Kidney (tissue), 22 donors: ENCODE measurements at places on chromosomes 6 and 20. TPM values are rescaled to one million over a fixed set of nuclear protein-coding genes. Genes with fewer than 3 reads are reported as not detected.

DNA sequence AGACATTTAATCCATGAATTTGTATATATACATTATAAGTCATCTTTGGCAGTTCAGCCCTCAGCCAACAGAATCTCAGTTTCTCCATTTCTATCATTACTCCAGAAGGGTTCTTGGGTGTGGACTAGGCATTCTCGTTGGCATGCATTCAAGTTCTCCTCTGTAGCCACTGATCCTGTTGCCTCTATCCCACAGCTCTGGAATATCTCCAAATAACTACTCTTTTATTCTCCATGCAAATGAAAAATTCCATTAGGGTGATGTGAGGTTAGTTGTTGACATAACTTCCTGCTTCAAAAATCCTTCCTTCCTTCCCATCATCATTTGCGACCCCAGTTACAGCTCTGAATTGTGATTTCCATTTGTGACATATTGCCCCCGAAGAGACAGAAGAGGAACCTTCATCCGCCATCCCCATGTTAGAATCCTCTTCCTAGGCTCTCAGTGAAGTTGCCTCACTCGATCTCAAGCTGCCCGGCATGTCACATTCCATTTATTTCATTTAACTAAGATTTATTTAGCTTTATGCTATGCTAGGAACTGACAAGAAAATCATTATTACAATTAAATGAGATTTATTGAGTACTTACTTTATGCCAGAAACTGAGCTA is 93.7 kb upstream of the EDN1 start:
- no peak overlapping the region for H3K4me3 ChIP-seq
- no peaks in the 10 kb centered on the region for H3K4me1 ChIP-seq
- H3K27me3 ChIP-seq: no peaks in the 10 kb centered on the region
- H3K27ac ChIP-seq: no peak overlapping the region
- DNase-seq: no peak

DNA sequence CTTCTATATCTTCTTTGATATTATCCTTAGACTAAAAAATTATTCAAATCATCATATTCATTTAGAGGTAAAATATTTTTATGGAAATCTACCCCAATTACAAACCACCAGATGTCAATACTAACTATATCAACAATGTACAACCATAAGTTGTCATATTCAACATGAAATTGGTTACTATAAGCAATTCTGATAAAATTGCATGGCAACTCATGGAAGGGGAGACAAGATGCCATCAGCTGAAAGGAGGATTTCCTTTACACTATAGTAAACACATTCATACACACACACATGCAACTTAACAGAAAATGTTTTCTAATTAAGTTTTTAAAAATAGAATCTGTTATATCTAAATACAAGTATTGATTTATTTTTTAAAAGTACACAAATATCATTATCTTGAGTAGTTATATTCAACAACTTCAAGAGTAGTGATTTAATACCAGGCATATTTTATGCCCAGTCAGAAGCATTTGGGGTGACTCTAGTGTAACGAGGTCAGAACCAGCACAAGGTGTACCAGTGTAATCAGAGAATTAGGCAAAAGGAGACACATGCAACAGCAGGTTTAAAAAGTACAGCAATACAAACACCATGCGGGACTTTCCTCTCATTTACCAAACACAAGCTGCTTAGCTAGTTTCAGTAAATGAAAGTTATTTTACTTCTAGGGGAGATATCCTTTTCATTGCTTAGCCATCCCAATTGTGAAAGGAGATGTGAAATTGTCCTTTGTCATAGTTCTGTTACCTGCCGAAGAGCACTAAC is 1.0 kb downstream of the FILIP1 start:
- H3K27ac ChIP-seq: no peak overlapping the region
- no peak for DNase-seq
- peak overlapping the region; percentile 58 for H3K4me3 ChIP-seq
- H3K36me3 ChIP-seq: no peaks in the 10 kb centered on the region

DNA sequence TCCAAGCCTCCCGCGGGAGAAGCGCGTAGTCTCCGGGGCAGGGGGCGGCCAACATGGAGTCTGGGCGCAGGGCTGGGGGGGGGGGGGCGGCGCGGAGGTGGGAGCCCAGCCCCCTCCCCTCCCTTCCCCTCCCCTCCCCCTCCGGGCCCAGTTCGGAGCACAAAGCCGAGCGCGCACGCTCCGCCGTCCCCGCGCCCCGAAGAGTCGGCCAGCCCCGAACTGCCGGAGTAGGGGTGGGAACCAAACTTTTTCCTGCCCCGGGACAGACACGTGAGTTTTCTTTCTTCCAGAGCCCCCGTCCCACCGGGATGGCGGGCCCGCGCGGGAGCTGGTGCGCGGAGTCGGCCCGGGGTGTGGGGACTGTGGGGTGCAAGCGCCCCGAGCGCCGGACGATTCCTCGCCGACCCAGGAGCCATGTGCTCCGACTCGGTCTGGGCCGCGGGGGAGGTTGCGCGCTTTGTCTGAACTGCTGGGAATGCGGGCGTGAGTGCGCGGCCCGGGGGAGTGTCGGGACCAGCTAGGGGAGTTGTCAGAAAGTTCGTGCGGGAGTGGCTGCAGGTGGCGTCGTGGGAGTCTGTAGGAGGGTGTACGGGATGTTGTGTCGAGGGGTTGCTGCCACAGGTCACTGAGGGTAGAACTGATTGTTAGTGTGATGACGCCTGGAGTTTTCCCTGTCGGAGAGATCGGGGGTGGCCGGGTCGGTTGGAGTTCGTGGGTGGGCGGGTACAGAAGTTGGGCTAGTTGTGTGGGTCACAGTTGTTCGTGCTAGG is 1.2 kb downstream of the TGIF2 start:
- peaks cover 6% of the 10 kb centered on the region for H3K36me3 ChIP-seq
- peak; percentile 86 for DNase-seq
- H3K27ac ChIP-seq: peak overlapping the region; percentile 98
- H3K4me3 ChIP-seq: peak overlapping the region; percentile 63
- no peaks in the 10 kb centered on the region for H3K27me3 ChIP-seq

- no peak for DNase-seq
- H3K27ac ChIP-seq: no peak overlapping the region
- H3K27me3 ChIP-seq: no peaks in the 10 kb centered on the region
- H3K36me3 ChIP-seq: no peaks in the 10 kb centered on the region
- no peaks in the 10 kb centered on the region for H3K4me1 ChIP-seq
Observed at GRCh38 chr6:136405420-136406029, 115.9 kb upstream of the BCLAF1 start.

DNA sequence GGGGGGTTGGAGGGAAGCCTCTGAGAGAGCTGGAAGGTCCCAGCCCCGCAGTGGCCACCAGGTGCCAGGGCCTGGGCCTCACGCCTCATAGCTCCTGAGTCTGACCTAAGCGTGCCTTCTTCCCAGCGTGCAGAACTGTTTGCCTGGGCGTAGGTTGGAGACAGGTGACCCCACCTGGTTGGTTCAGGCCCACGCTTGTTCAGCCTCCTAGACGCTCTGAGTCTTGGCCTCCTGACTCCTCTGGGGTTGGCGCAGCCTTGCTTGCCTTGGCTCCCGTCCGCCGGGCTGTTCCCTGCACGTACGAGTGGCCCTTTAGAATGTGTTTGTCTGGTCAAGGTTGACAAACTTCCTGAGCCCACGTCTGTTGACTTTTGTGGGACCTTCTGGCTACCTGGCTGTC is 70.8 kb downstream of the EYA2 start:
- H3K27me3 ChIP-seq: no peaks in the 10 kb centered on the region
- peak; percentile 74 for DNase-seq
- no peak overlapping the region for H3K27ac ChIP-seq
- H3K4me1 ChIP-seq: no peaks in the 10 kb centered on the region
- no peak overlapping the region for H3K4me3 ChIP-seq

GRCh38 chr6:20260360-20260759 is 48.1 kb upstream of the MBOAT1 start:
- no peaks in the 10 kb centered on the region for H3K27me3 ChIP-seq
- H3K36me3 ChIP-seq: no peaks in the 10 kb centered on the region
- no peak for DNase-seq
- no peak overlapping the region for H3K4me3 ChIP-seq
- H3K4me1 ChIP-seq: no peaks in the 10 kb centered on the region

DNA sequence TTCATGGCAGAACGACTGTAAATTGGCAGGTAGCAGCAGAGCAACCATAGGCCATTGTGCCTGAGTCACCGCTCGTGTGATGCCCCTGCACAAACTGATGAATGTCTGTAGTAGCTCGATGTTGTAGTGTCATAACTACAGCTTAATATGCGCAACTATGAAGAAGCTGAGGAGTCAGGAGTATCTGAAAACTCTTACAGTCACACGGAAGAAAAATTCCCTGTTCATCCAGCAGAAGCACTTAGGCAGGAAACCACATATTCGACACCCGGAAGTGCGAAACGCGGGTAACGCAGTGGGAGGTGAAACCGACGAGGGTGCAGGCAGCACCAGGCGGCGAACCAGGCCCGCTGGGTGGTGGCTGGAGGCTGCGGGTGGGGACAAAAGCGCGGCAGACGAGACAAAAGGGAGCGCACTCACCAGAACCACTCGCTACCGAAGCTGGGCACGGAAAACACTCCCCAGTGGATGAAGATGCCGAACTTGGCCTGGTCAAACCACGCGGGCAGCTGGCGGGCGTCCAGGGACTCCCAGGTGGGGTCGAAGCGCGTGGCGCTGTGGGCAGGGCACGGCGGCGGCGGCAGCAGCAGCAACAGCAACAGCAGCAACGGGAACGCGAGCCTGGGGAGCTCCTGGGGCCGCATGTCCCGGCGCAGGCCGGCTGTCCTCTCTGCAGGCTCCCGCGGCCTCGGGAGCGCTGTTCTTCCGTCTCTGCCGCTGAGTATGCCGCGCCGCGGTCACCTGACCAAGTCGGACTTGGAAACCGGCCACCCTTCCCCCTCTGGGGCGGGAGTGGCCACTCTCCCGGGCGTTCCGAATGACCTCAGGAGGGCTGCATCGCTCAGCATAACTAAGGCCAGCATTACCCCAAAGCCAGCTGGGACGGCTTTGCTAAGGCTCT is at the start of gene FUCA2:
TSS of gene FUCA2 (minus strand) at position 730 of the 901 bp plus-strand sequence. CDS start at position 644, 86 bp downstream.
- peak; percentile 96 for DNase-seq
- H3K4me1 ChIP-seq: peaks cover 4% of the 10 kb centered on the region
- peak within 1 kb of the TSS; percentile 90 for H3K27ac ChIP-seq
- H3K36me3 ChIP-seq: no peaks in the 10 kb centered on the region
- no peaks in the 10 kb centered on the region for H3K27me3 ChIP-seq
- H3K4me3 ChIP-seq: peak within 1 kb of the TSS; percentile 83

DNA sequence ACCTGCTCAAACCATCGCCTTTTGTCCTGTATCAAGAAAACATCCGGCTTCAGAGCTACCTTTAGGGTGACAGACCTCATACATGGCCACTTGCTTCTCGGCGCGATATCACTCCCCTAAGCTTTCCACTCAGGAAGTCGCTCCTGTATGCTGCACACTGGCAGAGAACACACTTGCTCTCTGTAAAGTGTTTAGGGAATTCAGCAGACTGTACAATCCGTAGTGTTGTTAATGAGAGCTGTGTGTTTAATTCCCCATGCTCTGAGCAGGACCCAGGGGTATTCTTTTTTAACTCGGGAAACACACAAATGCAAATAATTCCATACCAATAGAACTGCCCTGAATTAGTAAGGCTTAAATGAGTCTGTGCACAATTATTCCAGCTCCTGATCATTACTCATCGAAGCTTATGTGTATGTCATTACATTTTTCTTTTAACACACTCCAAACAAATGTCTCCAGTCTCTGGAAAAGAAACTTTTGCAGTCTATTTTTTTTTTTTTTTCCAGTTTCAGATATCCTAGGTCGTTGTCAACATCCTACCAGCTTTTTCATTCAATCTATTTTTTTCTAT is 338.7 kb upstream of the ARID1B start:
- DNase-seq: no peak
- no peaks in the 10 kb centered on the region for H3K4me1 ChIP-seq
- no peaks in the 10 kb centered on the region for H3K27me3 ChIP-seq
- no peaks in the 10 kb centered on the region for H3K36me3 ChIP-seq
- H3K27ac ChIP-seq: no peak overlapping the region

- no peaks in the 10 kb centered on the region for H3K4me1 ChIP-seq
- no peak overlapping the region for H3K27ac ChIP-seq
- H3K36me3 ChIP-seq: no peaks in the 10 kb centered on the region
- DNase-seq: peak; percentile 44
Observed at GRCh38 chr20:57432862-57433491, 41.8 kb downstream of the RBM38 start.

- no peak overlapping the region for H3K27ac ChIP-seq
- no peaks in the 10 kb centered on the region for H3K27me3 ChIP-seq
- H3K4me3 ChIP-seq: no peak overlapping the region
- no peaks in the 10 kb centered on the region for H3K4me1 ChIP-seq
- H3K36me3 ChIP-seq: no peaks in the 10 kb centered on the region
- DNase-seq: peak; percentile 38
Observed at GRCh38 chr6:121651420-121651819, 216.0 kb downstream of the GJA1 start.

DNA sequence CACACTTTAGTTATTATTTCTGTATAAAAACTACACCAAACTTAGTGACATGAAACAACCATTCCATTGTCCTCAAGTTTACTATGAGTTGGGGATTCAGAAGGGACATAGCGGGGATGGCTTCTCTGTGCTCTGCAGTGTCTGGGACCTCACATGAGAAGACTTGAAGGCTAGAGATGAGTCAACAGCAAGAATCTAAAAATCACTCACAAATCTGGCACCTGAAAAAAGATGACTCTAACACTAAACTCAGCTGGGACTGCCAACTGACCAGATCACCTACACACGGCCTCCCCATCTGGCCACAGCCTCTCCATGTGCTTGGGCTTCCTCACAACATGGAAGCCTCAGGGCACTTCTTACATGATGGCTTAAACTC is 63.0 kb upstream of the EYA2 start:
- H3K27me3 ChIP-seq: no peaks in the 10 kb centered on the region
- no peaks in the 10 kb centered on the region for H3K36me3 ChIP-seq
- no peak overlapping the region for H3K4me3 ChIP-seq
- no peaks in the 10 kb centered on the region for H3K4me1 ChIP-seq

- no peaks in the 10 kb centered on the region for H3K27me3 ChIP-seq
- H3K4me3 ChIP-seq: no peak overlapping the region
- H3K27ac ChIP-seq: no peak overlapping the region
- no peaks in the 10 kb centered on the region for H3K36me3 ChIP-seq
- no peaks in the 10 kb centered on the region for H3K4me1 ChIP-seq
Observed at GRCh38 chr6:14431385-14432330, 314.1 kb downstream of the CD83 start.

NR2E1 gene
- not detected for total RNA-seq

ADGB gene
- not detected for total RNA-seq

PAK5 gene
- total RNA-seq: 0.13 TPM

SLC22A3 gene
- total RNA-seq: 6.4 TPM

SLC4A11 gene
- 7.6 TPM for total RNA-seq

TNFRSF6B gene
- 64.5 TPM for total RNA-seq

MAS1 gene
- total RNA-seq: not detected

FRMD1 gene
- total RNA-seq: 1.1 TPM

MTCH1 gene
- total RNA-seq: 194 TPM

SNRPB gene
- total RNA-seq: 118 TPM
